ENCODE measurements at places on chromosomes 3 and 15.
A peak's percentile ranks its signal among the peaks of the same experiment; 100 is the strongest.

GRCh38 chr3:165111401-165111800 is 33.1 kb upstream of the SI start:
- no peak for DNase-seq

GRCh38 chr3:42749753-42750231 is 23.3 kb downstream of the CCDC13 start:
- peak; percentile 70 for DNase-seq

- DNase-seq: no peak
Measured at GRCh38 chr3:185150561-185150960, 2.3 kb downstream of the C3orf70 start.

- DNase-seq: no peak
Measured at GRCh38 chr3:53577506-53577905, 83.1 kb downstream of the CACNA1D start.

- peak; percentile 34 for DNase-seq
Measured at GRCh38 chr15:52790169-52790708, at the start of gene ONECUT1. Gene ONECUT1, minus strand, starts transcription at chr15:52790336. Its CDS starts 452 bp downstream, at chr15:52789884.

DNA sequence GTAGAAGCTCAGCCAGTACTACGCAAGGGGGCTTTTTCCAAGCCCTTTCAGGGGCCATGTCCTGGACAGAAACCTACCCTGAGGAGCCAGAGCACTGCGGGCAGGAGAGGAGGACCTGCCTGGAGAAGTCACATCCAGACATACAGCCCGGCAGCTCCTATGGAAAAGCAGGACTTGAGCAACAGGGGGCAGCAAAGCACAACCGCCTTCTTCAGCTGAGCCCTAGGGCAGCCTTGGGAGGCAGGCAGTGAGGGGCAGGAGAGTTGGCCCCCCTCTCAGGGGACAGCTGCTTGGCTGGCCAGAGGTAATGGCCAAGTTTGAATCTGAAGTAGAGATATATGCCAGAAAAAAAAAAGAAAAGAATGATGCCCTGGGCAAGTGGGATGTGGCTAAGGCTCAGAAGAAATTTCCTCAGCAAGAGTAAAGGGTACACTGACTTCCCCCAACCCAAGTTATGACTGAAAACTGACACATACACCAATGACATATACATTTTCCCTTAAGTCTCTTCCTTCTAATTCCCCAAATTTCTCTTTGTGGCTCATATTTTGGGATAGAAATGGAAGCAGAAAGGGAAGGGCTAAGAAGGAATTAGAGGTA is 56.9 kb downstream of the CYP19A1 start:
- peak; percentile 70 for DNase-seq

DNA sequence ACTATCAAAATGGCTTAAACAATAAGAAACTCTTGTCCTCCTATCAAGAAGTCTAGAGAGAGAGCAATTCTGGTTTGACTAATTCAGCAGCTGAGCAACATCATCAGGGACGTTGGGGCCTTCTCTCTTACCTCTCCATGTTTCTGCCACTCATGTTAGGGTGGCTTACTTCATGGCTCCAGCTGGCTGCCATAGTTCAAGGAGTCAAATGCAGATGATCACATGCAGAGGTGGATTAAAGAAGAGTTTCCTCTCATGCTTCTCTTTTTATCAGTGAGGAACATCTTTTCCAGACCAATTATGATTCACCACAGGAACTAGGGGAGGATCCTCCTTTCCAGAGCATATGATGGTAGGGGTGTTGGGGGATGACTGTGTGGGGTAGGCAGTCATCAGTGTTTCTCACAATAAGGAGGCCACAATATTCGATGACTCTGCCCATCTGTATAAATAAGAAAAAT is 45.5 kb downstream of the NEK11 start:
- no peak for DNase-seq

GRCh38 chr15:76338486-76339304 is 2.1 kb downstream of the ISL2 start:
- no peak for DNase-seq

DNA sequence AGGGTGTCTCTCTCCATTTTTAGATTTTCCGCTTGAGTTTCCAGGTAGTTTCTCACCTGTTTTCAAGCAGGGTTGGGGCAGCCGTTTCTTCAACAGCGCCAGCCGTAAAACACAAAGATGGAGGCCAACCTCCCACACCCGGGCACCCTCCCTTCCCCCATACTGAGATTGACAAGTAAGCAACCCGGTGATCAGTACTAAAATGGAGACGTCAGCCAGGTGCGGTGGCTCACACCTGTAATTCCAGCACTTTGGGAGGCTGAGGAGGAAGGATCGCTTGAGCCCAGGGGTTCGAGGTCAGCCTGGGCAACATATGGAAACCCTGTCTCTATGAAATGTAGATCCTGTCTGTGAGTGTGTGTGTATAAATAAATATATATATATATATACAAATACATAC is 903 bp upstream of the ZSCAN2 start:
- no peak for DNase-seq

- no peak for DNase-seq
Measured at GRCh38 chr15:58437531-58438105, 5.8 kb downstream of the LIPC start.

DNA sequence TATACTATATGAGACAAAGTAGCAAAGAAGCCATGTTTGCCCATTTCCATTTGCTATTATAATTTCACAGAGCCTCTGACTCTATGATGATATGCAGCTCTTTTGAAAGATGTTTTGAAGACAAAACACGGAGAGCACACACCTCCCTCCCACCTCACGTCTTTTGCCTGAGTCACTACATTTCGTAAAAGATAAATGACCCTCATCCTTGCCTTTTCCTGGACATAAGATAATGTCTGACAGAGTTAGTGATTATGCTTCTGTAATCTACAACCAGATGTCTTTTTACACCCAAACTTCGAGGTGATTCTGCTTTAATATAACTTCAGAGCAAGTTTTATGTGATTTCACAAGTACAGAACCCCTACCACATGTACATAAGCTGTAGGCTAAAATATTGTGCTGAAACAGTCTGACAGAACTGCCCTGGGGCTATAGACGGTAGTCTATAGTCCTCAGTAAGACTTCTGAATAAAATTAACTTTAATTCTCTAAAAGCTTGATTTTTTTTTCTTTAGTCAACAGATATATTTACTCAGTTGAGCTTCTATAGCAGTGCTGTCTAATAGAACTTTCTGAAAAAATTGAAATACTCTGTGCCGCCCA is 99.9 kb downstream of the CD200R1L start:
- DNase-seq: no peak

DNA sequence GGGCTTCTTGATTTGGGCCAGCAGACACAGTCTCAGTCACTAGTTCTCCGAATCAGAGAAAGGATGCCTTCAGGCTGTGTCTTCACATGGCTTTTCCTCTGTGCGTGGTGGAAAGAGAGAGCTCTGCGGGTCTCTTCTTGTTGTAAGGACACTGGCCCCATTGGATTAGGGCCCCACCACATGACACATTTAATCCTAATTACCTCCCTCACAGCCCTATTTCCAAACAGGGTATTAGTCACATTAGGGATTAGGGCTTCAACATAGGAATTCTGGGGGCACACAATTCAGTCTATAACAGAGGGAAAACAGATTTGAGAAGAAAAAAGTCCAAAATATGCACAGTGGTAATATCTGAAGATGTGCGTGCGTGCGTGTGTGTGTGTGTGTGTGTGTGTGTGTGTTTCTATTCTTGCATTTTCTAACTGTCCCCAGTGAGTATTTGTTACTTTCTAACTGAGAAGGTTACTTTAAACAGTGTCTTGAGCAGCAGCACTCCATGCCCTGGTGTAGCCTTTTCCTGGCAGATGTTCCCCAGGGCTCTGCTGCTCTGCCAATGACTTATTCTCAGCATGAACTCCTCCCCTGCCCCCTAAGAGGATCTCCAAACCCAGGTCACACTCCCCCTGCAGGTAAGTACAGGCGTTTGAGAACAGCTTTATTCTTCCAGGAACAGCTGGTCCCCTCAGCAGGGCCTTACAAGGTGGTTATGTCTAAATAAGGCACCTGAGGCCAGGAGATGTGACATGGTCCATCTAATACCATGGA is 72.9 kb downstream of the RPL39L start:
- no peak for DNase-seq

DNA sequence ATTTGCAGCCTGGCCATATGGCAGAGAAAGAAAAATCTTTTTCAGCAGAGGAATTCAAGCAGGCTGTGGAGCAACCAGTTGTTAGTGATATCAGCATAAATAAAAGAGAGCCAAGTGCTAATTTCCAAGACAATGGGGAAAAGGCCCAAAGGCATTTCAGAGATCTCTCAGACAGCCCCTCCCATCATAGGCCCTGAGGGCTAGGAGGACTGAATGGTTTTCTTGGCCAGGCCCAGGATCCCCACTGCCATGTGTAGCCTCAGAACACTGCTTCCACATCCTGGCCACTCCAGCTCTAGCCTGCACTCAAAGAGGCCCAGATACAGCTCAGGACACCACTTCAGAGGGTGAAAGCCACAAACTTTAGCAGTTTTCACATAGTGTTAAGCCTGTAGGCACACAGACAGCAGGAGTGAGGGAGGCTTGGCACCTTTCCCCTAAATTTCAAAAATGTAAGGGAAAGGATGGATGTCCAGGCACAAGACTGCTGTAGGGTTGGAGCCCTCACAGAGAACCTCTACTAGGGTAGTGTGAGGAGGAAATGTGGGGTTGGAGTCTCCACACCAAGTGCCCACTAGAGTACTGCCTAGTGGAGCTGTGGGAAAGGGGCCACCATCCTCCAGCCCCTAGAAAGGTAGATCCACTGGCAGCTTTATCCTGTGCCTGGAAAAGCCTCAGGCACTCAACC is 191.4 kb downstream of the TBL1XR1 start:
- no peak for DNase-seq

- DNase-seq: no peak
Measured at GRCh38 chr15:78761891-78762385, 49.3 kb downstream of the ADAMTS7 start.

GRCh38 chr3:173529062-173529711 is 131.6 kb downstream of the NLGN1 start:
- DNase-seq: no peak

DNA sequence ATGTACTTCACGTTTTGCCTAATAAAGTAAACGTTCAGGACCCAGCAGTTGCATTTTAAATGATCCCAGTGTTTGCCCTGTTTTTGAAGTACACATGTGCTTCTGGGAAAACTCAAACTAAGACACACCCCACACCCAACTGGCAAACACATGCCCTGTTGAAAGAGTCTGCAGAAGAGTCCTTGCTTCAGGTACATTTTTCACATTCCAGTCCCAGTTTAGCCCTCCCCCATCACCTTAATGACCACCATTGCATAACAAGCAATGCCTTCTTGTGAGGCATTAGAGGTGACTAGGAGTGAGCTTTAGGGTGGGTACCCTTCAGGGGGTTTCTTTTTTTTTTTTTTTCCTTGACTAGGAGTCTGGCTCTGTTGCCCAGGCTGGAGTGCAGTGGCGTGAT is 322.3 kb downstream of the CNTN4 start:
- DNase-seq: no peak

GRCh38 chr3:140711390-140712035 is 33.6 kb downstream of the TRIM42 start:
- no peak for DNase-seq

GRCh38 chr3:86654806-86655460 is 336.0 kb downstream of the VGLL3 start:
- no peak for DNase-seq

DNA sequence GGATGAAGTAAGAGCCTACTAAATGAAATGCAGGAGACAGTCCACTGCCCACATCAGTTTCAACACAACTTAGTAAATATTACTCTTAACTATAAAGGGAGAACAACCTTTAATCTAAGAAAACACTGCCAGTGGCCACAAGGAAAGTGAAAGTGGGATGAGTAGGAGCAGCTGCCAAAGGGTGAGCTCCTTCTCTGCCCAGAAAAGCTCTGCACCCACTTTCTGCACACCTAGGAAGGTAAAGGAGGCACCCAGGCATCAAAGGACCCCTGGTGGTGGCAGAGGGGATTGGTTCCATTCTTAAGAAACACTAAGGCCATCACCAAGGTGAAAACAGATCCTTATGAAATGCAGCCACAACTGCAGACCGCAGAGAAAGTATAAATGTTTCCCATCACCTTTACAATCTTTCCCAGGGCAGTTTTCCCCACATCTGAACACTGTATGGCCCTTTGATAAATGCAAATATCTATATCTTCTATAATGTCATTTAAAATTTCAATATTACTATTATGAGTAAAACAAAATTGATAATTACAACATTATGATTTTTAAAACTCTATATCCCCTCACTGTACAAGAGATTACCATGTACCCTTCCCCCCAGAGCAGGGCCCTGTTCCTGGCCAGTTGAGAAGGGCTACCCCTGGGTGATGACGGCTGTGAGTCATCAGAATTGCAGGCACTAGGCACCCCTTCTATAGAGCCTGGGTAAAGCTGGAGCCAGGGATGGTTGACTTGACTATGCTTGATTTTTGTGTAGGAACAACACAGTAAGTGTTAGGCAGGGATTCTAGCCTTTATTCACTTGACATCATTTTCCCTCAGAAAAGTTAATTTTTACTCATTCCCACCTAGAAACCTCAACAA is 92.0 kb downstream of the SNRK start:
- no peak for DNase-seq

DNA sequence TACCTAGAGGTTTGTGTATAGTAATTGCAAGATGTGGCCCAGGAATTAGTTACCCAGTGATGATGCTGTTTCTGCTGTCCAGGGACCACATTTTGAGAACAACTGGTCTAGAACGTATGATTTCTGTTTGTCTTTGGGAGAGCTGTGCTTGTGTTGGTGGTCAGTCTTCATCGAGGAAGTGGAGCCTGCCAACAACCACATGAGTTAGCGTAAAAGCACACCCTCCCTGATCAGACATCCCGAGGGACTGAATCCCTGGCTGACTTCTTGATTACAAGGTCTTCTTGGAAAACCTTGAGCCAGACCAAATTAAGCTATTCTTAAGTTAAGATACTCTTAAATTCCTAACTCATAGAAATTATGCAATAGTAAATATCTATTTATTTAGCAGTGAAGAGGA is 81.7 kb upstream of the ZPLD1 start:
- no peak for DNase-seq

DNA sequence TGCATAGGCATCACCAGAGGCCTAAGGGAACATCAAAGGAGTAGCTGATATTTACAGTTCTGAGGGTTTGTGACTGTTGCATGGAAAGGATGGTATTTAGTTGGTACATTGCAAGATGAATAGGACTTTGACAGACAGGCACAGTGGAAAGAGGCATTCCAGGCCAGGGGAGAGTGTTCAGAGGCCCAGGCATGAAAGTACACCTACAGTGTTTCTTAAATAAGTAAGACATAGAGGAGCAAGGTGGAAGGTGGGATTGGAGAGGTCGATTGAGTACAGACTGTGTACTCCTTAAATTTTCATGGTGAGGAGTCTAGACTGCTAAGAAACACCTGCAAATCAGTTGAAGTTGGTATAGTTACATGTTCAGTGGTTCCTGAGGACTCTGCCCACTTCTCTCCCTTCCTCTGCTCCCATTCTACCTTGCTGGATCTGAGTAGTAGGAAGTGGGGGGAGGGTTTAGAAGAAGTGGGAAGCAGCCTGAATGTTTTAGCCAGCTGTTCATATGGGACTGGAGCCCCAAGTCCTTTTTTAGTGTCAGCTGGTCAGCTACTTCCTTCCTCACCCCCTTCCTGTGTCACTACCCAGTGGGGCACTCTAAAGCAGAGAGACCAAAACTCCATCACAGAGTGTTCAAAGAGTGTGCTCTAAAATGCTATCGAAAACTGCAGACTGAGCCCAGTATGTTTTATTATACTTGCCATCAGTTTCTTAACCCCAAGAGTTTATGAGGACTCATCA is 14.0 kb downstream of the KLHL18 start:
- DNase-seq: peak; percentile 16

GRCh38 chr3:160931474-160931873 is 173.7 kb downstream of the B3GALNT1 start:
- no peak for DNase-seq

All from putamen (tissue), 1 donor.